ENCODE measurements at places on chromosomes 2 and 18.
A peak's percentile ranks its signal among the peaks of the same experiment; 100 is the strongest.

DNA sequence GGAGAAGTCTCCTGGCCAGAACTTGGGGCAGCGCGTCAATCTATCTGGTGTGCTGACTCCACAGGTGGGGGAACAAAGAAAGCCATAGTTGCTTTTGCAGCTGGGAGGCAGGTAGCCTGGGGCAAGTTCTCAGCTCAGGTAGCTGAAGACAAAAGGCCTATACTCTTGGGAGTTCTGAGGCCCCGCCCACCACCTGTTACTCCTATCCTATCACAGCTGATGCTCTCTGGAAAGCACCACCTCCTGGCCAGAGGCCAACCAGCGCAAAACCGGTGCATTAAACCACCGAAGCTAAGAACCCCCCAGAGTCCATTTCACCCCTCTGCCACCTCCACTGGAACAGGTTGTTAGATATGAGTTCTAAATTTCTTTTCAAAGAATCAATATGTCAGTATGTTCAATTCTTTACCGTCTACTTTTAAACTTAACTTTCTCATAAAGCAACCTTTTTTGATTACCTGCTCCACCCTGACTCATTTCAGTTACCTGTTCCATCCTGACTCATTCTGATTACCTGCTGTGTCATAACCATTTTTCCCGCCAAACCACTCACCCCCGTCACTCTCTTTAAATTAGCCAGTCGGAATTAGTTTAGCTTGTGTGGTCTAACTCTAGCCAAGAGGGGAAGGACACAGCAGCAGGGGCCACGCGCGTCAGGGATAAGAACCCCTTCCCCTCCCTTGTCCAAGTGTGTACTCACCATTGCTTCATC is 43.4 kb downstream of the UPP2 start:
- no peak for DNase-seq
- H3K36me3 ChIP-seq = no peaks in the 10 kb centered on the region
- no peak overlapping the region for H3K4me3 ChIP-seq
- H3K4me1 ChIP-seq = no peaks in the 10 kb centered on the region
- H3K27me3 ChIP-seq = no peaks in the 10 kb centered on the region

GRCh38 chr18:69715191-69715795 is 232.4 kb downstream of the CD226 start:
- no peak overlapping the region for H3K4me3 ChIP-seq
- peaks cover 11% of the 10 kb centered on the region for H3K36me3 ChIP-seq
- no peak for DNase-seq
- H3K27me3 ChIP-seq = no peaks in the 10 kb centered on the region

DNA sequence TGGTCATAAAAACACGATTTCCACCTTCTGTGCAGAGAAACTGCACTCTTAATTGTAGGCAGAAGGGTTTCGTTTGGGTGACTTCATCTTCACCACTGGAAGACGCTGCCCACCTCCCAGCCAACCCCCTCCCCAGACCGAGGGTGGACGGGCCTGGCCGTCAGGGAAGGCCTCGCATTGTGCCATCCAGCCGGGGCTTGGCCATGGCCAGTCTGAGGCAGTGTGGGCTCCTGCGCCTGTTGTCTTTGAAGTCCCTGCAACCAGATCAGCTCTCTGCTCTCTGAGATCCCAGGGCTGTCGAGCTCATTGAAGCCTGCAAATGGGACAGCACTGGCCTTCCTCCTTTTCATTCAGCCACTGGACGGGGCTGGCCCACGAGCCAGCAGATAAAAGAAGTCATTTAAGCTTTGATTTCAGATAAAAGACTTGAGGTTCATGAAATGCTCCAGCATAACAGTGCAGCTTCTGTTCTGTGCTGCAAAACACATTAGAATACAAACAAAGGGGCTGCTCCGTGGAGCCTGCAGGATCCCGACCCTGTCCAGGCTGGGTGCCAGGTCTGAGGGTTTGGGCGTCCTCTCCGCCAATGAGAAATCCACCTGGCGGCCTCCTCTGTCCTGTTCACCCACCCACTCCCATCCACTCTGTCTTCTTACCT is 253.5 kb downstream of the LDLRAD4 start:
- H3K27me3 ChIP-seq = no peaks in the 10 kb centered on the region
- peaks cover 34% of the 10 kb centered on the region for H3K4me1 ChIP-seq
- H3K27ac ChIP-seq = peak overlapping the region; percentile 82
- H3K36me3 ChIP-seq = no peaks in the 10 kb centered on the region

DNA sequence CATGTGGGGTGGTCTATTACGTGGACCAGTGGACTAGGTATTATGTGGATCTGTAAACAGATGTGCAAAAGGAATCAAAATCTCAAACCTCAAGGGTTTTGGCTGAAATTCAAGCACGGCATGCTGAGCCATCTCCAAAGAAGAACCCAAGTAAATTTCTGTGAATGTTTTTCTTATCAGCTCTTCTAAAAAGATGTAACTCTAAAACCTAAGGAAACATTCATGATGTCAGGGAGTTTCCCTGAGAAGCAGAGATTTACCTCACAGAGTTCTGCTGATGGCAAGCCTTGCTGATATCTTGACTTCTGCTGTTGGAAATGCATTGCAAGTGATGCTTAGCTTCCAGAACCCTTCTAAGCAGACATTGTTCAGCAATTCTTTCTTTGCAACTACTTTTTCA is 21.6 kb downstream of the DSG4 start:
- no peak overlapping the region for H3K27ac ChIP-seq
- no peak overlapping the region for H3K4me3 ChIP-seq
- H3K27me3 ChIP-seq = no peaks in the 10 kb centered on the region
- no peak for DNase-seq

DNA sequence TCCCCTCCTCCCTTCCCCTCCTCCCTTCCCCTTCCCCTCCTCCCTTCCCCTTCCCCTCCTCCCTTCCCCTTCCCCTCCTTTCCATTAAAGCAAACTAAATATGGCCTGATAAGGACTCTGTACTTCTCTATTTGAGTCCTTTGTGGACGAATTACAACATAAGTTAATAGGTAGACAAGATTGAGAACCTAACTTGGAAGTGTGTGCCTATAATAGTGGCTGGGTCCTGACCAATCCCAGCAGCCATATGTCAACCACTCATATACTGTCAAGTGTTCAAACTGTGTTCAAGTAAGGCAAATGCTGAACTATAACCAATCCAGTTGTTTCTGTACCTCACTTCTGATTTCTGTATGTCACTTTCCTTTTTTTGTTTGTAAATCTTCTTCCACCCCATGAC is 97.1 kb upstream of the RBMS1 start:
- no peaks in the 10 kb centered on the region for H3K36me3 ChIP-seq
- no peaks in the 10 kb centered on the region for H3K27me3 ChIP-seq
- H3K4me3 ChIP-seq = no peak overlapping the region

- H3K36me3 ChIP-seq = no peaks in the 10 kb centered on the region
- no peak overlapping the region for H3K27ac ChIP-seq
- DNase-seq = no peak
- no peak overlapping the region for H3K4me3 ChIP-seq
Observed at GRCh38 chr18:68399721-68400120, 315.2 kb downstream of the TMX3 start.

GRCh38 chr2:151899156-151899555 is 70.9 kb upstream of the ARL5A start:
- H3K4me1 ChIP-seq = peaks cover 4% of the 10 kb centered on the region
- DNase-seq = no peak
- H3K4me3 ChIP-seq = no peak overlapping the region
- no peak overlapping the region for H3K27ac ChIP-seq
- no peaks in the 10 kb centered on the region for H3K36me3 ChIP-seq

DNA sequence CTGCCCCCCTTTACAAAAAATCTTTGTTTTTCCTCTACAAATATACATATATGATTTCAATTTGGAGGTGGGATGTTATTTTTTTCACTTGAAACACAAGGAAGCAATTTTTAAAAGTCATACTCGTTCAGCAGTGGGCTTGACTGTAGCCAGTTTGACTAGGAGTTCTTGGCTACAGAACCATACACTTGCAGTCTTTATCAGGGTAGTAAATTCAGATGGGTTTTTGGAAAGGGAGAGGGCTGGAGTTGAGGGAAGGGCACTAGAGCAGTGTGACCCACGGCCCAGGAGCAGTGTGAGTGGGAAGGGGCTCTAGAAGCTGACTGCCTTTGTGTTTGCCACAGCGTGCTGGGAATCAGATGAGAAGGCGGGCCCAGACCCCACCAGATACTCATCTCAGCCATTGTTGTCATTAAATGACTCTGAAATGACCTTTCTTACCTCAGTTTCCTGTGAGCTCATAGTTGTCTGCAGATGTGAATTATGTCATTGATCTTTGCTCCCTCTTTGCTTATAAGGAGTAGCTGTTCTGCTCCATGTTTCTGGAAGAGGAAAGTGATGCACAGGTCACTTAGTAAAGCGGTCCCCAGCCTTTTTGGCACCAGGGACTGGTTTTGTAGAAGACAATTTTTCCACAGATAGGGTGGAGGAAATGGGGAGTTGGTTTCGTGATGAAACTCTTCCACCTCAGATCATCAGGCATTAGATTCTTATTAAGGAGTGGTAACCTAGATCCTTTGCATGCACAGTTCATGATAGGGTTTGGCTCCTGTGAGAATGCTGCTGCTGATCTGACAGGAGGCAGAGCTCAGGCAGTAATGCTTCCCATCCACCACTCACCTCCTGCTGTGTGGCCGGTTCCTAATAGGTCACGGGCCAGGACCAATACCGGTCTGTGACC is 116.8 kb downstream of the SPTBN1 start:
- H3K36me3 ChIP-seq = no peaks in the 10 kb centered on the region
- H3K4me3 ChIP-seq = peak overlapping the region; percentile 3
- DNase-seq = no peak
- H3K27me3 ChIP-seq = no peaks in the 10 kb centered on the region

DNA sequence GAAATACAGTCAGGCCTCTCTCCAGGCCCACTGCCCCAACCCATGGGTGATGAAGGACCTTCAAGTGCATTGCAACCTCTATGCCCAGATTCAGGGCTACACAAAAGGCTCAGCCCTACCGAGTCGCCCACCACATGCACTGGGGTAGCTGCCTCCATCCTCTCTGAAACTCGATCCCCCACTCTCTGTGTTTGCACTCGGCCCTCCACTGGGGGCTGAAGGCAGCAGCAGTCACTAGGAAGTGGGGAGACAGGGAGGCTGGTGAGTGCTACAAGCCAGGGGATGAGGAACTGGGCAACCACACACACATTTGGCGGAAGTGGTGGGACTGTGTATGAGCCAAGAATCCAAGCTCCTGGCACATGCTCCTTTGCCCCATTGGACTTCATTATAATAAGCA is 94.6 kb downstream of the CERS6 start:
- peaks cover 15% of the 10 kb centered on the region for H3K4me1 ChIP-seq
- H3K4me3 ChIP-seq = no peak overlapping the region
- no peak for DNase-seq
- H3K27me3 ChIP-seq = no peaks in the 10 kb centered on the region

DNA sequence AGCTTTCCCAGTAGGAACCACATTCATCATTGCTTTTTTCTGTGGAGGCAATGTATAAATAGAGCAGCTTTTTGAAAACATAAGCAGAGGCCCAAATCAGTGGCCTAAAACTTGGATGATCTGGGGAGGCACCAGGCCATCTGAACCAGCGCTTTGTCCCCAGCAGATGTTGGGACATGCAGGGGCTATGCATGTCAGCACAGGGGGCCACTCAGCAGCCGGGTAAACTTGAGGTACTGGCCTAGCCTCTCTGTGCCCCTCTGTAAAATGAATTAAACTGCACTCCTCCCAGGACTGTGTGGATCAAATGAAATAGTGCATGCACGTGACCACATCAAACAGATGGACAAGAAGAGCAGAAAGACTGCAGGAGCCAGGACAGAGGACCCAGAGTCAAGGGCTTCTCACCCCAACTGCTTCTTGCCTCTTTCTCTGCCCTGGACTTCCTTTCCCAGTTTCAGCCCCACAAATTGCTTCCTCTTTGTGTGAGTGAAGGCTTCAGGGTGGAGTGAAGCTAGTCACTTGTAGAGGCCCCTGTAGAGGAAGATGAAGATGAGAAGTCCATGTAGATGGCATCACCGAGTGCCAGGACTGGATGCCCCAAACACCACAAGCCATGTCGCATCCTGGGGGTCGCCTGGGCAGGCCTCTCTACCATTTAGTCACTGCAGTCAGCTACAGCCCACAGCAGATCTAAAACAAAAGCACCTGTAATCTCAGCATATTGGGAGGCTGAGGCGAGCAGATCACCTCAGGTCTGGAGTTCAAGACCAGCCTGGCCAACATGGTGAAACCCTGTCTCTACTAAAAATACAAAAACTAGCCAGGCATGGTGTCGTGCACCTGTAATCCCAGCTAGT is 53.2 kb downstream of the IMPA2 start:
- peak overlapping the region; percentile 1 for H3K27ac ChIP-seq
- no peak overlapping the region for H3K4me3 ChIP-seq
- no peaks in the 10 kb centered on the region for H3K27me3 ChIP-seq
- DNase-seq = no peak

- DNase-seq = no peak
- peak overlapping the region; percentile 20 for H3K4me3 ChIP-seq
- no peaks in the 10 kb centered on the region for H3K36me3 ChIP-seq
- peak overlapping the region; percentile 77 for H3K27ac ChIP-seq
Observed at GRCh38 chr2:38591152-38591551, 11.6 kb downstream of the HNRNPLL start.

GRCh38 chr2:8472545-8473323 is 209.1 kb upstream of the ID2 start:
- H3K4me3 ChIP-seq = no peak overlapping the region
- no peak for DNase-seq
- peak overlapping the region; percentile 0 for H3K27ac ChIP-seq

DNA sequence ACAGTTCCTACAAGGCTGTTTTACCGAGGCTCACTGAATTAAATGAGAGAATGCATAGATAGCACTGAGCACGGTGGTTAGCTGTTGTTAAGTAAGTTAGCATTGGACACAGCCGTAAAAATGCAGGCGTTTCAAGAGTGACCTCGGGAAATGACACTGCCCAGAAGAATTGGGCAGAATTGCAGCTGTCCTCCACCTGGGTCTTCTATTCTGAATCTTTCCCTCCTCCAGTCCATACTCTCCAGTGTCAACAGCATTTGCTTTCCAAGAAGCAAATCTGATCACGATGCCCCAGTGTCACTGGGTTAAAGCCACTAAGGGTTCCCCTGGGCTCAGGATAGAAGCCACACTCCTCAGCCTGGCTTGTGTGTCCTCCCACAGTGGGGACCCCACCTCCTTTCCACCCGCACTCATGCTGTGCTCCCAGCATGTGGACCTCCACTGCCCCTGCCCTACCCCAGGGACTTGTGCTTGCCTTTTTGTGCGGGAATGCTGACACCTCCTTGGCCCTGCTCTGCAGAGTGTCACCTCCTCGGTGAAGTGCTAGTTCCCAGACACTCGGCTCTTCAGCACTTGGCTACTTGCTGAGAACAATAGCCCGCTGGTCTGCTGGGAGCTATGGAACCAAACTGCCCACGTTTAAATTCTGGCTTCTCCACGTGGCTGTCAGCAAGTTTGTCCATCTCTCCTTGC is 135.0 kb downstream of the ANTXR1 start:
- no peak for DNase-seq
- no peaks in the 10 kb centered on the region for H3K27me3 ChIP-seq
- H3K4me1 ChIP-seq = peaks cover 40% of the 10 kb centered on the region
- H3K27ac ChIP-seq = peak overlapping the region; percentile 61

All from left ventricle myocardium inferior (tissue), 1 donor.